ENCODE measurements at places on chromosomes 16 and 17.
A peak's percentile ranks its signal among the peaks of the same experiment; 100 is the strongest.

DNA sequence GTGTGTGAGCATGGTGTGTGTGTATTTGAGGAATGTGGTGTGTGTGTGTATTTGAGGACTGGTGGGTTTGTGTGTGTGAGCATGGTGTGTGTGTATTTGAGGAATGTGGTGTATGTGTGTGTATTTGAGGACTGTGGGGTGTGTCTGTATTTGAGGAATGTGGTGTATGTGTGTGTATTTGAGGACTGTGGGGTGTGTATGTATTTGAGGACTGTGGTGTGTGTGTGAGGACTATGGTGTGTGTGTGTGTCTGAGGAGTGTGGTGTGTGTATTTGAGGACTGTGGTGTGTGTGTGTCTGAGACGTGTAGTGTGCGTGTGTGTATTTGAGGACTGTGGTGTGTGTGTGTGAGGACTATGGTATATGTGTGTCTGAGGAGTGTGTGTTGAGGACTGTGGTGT lies 18.0 kb upstream of the CACNG1 start:
- DNase-seq = no peak

GRCh38 chr17:16258901-16259300 lies 41.9 kb downstream of the PIGL start:
- no peak for DNase-seq

DNA sequence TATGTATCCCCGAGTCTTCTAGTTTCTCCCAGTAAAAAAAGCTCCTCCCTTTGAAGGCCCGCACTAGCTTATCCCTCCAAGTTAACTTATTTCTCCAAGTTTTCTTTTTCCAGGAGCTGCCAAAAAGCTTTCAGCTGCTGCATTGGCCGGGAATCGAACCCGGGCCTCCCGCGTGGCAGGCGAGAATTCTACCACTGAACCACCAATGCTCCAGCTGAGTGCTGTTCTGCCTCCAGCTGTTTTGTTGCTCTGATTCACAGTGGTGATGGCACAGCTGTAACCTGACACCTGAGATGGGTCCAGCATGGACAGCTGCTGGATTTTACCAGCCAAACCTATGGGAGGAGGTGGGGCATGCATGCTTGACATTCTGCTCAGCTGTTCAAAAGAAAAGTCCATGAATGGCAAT lies 22.1 kb downstream of the VAC14 start:
- no peak for DNase-seq

- DNase-seq = no peak
These were observed 58.5 kb downstream of the BANP start for GRCh38 chr16:88009563-88010342.

- no peak for DNase-seq
These were observed 143.9 kb upstream of the SDK2 start for GRCh38 chr17:73788111-73788510.

GRCh38 chr16:5639531-5639930 lies 541.9 kb upstream of the EEF2KMT start:
- DNase-seq = no peak

DNA sequence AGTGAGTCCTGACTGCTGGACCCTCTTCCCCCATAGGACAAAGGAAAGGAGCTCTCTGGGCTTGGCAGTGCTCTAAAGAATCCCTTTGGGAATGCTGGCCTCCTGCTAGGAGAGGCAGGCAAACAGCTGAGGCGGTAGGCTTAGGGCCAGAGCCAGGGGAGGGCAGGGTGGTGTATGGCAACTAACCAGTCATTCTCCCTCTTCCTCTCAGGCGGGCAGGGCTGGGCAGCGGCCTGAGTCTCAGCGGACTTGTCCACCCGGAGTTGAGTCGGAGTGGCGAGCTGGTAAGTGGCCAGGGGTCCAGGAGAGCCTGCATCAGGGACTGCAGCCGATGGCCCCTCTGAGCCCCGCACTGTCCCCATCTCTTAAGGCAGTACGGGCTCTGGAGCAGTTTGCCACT lies 4.4 kb downstream of the ACADVL start:
- DNase-seq = no peak

- no peak for DNase-seq
These were observed 31.3 kb upstream of the MRPS23 start for GRCh38 chr17:57881143-57881542.

GRCh38 chr17:80101011-80101945 lies at the start of gene GAA:
GAA (plus strand) TSS chr17:80101581; CDS start chr17:80104587, 3,006 bp downstream.
- peak; percentile 58 for DNase-seq

GRCh38 chr17:33366960-33367359 lies 73.9 kb upstream of the ASIC2 start:
- no peak for DNase-seq

DNA sequence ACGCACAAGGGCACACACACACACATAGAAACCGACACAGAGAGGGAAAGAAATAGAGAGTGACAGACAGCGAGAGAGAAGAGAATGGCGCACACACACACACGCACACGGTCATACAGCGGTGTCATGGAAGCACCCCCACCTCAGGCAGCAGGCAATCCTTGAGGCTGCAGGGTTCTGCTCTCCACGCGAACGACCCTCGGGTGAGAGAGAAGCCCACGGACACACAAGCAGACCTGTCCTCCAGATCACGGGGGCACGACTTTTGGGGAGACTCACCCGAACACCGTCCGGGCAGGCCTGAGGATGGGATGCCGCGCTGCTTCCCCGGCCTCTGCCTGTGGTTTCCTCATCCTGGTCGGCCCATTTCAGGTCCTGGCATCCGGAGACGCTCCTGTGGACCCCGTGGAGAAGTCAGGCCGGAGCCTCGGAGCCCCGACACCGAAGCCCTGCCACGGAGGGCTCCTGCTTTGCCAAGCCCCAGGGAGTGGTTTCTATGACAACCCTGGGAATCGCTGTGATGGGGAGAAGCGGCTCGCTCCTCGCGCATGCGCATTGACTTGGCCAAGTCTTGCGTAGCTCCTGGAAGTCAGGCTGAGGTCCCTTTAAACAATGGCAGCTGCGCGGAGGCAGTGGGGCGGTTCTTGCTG lies 118.2 kb upstream of the KCNJ18 start:
- DNase-seq = no peak

DNA sequence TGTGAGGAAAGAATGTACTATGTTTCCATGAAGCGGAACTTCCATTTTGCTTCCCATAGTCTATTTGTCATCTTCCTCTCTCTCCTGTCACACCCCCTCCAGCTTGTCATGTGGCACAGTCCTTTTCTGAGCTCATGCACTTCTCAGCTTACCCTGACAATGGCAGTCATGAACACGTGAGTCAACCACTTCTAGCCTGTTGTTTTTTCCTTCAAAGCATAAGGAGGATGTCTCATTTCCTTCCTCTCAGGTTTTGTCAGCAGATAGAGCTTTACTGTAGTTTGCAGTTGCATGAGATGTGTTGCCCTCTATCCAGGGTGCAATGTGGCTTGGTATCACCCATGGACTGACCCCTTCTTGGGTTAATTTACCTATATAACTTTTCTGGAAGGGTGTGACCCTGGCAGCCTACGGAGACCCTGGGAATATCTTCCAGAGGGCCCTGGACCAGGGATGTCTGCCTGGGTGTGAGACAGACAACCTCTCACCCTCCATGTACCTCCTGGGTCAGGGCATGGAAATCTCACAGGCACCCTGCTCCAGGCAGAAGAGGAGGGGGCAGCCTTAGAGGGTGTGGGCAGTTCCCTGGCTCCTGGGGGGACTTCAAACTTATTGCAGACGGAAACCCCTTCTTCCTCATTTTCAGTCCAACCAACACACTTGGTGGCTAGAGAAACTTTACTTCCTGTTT lies 4.0 kb upstream of the ZNF267 start:
- DNase-seq = peak; percentile 74

- no peak for DNase-seq
These were observed 19.2 kb upstream of the EMP2 start for GRCh38 chr16:10599626-10600025.

DNA sequence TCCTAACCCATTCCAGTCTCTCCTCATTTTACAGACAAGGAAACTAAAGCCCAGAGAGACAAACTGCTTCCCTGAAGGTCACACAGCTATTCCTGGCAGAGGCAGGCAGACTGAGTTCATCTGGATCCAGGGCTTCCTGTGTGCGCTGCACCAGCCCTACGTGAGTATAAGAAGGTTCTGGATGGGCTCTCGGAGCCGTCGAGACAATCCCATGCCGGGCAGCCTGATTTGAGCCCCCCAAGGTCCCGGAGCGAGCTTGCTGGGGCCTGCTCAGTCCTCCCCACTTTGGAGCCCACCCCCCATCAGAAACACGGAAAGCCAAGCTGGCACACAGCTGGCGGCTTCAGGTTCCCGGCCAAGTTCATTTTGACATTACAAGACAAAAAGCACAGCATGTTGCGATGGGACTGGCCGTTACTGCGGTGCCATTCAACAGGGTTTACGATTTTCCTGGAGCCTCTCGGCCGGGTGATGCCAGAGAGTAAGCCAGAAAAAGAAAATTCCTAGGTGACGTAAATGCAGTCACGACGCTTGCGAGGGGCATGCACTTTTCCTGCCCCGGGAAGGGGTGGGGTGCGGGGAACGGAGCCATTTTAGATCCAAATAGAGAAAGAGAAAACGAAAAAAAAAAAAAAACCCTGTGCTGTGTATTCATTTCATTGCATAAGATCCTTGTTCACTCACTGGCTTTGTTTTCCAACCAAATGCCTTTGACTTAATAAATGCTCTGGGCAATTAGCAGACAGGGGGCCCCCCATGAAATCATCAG lies 167.1 kb upstream of the FOXF1 start:
- DNase-seq = no peak

DNA sequence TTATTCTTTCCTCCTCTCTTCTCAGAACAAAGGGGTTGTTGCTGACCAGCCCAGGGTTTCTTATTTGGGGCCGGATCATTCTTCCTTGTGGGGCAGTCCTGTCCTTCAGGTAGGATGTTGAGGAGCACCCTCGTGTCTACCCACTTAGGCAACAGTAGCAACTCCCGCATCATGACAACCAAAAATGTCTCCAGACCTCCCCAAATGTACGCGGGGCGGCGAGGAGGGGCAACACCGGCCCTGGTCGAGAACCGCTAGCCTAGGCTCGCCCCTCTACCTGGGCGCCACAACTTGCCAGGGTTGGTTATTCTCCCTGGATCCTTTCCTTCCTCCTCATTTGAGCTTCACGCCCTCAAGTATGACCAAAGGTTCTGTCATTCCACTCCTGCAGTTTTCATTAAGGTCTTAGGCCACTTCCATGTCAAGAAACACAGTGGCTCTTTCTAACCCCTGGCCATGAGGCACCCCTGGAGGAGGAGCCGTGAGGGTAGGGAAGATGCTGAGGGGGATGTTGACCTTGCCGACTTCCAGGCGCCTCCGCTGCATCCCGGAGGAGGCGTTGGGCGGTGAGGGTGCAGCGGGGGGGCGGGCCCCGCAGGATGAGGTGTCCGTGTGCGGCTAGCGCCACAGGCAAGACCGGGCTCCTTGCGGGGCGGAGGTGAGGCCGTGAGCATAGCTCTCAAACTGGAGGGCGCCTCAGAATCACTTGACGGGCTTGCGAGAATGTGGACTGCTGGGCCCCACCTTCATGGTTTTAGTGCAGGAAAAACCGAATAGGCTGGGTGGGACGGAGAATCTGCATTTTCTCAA lies 712 bp upstream of the SPECC1 start:
- no peak for DNase-seq

DNA sequence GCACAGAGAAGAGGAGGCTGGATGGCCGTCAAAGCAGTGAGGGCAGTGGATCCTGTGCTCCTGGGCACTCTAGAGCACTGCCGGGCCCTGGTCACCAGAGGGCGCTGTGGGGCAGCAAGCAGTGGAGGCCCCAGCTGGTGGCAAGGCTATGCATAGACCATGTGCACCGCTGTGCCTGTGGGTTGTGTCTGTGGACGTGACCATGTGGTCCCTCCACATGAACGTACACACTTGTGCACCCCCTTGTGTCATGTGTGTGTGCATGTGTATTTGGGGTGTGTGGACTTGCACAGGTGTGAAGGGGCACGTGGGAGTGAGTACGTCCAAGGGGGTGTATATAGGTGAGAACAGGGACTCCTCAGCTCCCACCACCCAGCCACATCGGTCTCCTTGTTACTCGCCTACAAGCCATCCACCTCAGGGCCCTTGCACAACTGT lies 4.4 kb upstream of the MAP2K3 start:
- DNase-seq = peak; percentile 20

GRCh38 chr17:63983320-63983719 lies 10.6 kb upstream of the SCN4A start:
- no peak for DNase-seq

GRCh38 chr16:4391631-4392381 lies 20.2 kb downstream of the VASN start:
- no peak for DNase-seq

DNA sequence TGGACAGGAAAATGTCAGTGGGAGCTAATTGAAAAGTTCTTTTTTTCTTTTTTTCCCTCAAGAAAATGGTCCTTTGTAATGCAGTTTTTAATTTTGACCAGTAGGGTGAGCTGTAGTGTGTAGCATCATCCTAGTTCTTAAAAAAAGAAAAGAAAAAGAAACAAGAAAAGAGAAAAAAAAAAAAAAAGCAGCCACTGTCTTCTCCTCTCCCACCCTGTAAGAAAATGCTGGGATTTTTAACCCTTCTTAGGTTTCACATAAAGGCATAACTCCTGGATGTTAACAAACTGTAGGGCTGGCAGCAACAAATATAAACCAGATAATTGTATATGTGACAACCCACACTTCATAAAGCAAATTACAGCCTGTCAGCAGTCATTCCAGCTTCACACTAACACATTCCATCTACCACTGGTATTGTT lies 78.1 kb downstream of the SKAP1 start:
- DNase-seq = no peak

GRCh38 chr16:69131839-69132423 lies 457 bp downstream of the CHTF8 start:
- DNase-seq = peak; percentile 31

DNA sequence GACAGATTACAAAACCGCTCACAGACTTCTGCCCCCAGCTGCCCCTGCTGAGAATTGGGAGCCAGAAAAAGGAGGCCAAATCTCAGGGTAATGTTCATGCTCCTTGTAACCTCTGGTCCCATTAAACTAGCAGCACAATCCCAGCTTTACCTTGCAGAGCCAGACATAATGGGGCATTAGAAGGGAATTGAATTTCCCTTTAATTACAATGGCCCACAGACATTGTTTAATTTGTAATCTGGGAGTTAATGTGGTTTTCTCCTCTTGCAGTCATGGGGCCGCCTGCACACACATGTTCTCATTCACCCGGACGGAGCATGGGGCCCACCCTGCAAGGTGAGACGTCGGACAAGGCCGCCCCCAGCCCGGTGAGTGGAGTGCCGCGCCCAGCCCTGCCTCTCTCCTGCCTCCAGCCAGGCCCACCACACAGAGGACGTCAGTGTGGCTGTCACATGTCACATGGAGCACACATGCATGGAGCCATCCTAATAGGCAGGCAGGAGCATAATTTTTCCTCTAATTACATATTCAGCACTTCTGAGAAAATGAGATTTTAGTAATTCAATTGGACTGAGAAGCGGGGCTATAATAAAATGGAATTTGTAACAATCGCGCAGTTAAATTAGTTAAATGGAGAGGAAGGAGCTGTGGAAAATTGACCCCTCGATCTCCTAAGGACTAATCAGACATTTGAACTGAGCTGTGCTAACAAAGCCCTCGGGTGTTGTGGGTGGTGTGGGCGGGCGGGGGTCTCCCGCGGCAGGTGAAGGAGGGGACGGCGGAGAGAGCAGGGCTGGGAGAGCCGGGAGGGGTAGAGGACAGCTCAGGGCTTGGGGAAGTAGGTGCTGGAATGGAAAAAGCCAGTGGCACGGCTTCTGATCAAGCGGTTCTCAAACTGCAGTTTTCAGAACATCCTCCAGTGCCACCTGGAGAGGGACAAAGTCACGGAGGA lies 87.7 kb downstream of the ENGASE start:
- DNase-seq = no peak

Data from DMS153 (cell line).